Lung microvascular endothelial cell (primary cell): ENCODE measurements at places on chromosomes 2 and 18. TPM values are rescaled to one million over a fixed set of nuclear protein-coding genes. Genes with fewer than 3 reads are reported as not detected.

Gene ACKR3
- total RNA-seq: 5.0 and 17.9 TPM in 2 replicates

Gene TCF23
- not detected in 2 replicates for total RNA-seq

Gene LRATD1
- 2.0 and 9.4 TPM in 2 replicates for total RNA-seq

- no peak for DNase-seq
These were observed 316.9 kb downstream of the CDH2 start for GRCh38 chr18:27860011-27860410.

DNA sequence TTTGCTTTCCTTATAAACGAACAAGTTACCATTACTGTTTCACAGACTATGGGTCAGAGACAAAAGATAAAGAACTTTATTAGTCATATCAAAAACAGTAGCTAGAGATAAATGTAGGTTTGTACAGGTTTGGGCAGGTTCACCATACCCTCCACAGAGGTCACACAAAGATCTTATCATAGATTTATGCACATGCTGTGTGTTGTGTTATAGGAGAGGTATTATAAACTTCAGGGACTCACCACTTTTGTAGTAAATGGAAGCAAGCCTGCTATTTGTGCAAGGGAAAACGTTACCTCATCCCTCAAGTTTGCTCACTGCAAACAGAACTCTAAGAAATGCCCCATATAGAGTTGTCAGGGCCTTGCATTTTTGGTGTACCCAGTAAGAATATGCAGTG, 584.5 kb upstream of the LRRTM1 start:
- no peak for DNase-seq

DNA sequence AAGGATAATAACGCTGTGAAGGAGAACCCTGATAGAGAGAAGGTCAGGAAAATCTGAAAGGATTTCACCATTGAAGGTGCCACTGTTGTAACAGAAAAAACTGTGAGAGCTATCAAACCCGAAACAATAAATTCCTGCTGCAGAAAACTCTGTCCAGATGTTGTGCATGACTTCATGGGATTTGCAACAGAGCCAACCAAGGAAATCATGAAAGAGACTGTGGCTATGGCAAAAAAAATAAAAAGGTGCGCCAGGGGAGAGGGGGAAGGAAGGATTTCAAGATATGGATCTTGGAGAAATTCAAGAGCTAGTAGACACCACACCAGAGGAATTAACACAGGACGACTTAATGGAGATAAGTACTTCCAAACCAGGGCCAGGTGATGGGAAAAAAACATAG, 88.0 kb downstream of the LDLRAD4 start:
- DNase-seq: no peak

GRCh38 chr2:89763581-89764485, 1072.4 kb downstream of the RPIA start:
- DNase-seq: no peak

DNA sequence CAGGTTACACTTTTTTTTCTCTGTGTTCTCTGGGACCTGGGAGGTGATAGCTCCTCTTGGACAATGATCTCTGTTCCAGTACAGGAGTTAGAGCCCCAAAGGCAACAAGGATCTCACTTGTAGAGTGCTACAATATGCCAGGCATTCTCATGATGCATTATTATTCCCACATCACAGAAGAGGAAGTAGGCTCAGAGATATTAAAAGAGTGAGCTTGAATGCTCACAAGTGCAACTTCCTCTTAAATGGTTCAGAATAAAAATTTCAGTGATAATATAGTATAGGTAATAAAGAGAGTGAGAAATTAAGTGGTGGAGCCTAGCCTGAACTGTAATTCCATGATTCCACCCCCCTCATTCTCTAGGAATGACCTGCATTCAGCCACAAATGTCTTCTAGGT, 21.4 kb downstream of the POLE4 start:
- DNase-seq: no peak
